ENCODE measurements at places on chromosomes 3 and 15.
A peak's percentile ranks its signal among the peaks of the same experiment; 100 is the strongest.

GRCh38 chr15:80998251-80998650 is 2.5 kb upstream of the TLNRD1 start:
- DNase-seq: no peak

GRCh38 chr3:3578718-3579117 is 220.5 kb upstream of the LRRN1 start:
- DNase-seq: no peak

DNA sequence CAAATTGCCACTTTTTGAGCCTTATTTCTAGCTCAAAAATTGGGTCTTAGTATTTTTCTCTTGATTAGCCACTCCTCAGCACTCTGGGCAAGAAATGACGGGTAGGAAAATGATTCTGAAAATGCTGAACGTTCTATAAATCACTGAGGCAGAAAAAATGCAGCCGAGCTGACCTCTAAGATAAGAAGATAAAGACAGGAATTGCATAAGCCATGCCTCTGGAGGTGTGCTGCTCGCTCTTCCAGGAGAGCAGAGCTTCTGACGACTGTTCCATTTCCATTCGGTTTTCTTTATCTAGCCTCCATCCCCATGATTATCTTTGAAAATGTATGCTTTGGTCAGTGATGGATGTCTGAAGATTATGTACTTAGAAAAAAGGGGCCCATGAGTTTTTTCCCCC is 558.8 kb upstream of the ADAMTS9 start:
- no peak for DNase-seq

DNA sequence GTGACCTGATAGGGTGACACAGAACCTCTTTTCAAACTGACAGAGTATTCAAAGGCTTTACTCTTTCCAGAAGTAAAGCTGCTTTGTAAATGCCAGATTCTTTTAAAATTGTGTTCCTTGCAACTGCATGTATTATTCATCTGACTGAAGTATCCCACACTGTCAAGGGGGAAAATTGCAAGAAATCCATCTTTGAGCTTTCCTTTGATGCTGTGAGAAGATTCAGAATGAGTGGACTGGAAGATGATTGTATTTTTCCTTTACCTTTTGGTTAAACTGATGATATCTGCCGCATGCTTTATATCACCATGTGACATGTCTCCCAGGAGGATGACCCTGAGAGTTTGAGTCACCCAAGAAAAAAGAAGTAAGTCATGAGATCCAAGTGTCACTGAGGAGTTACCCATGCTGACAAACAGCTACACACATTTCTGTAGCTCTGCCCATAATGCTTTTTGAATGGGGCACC is 250.8 kb upstream of the CBLB start:
- no peak for DNase-seq

DNA sequence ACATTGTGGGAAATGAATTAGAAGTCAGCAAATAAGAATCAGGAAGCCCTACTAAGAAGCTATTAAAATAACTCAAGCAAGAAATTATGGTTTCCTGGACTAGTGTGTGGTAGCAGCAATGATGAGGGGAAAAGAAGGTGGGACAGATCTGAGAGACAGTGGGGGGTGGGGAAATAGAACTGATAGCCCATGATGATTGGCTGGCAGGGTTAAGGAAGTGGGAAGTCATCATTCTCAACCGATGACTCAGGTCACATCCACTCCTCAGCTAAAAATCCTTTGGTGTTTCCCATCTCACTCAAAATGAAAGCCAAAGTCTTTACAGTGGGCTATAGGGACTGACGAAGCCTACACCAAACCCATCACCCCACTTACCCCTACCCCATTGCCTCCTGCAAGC is 153.9 kb upstream of the ARHGEF26 start:
- DNase-seq: peak; percentile 73

- no peak for DNase-seq
Observed at GRCh38 chr3:72582963-72583362, 265.3 kb downstream of the SHQ1 start.

DNA sequence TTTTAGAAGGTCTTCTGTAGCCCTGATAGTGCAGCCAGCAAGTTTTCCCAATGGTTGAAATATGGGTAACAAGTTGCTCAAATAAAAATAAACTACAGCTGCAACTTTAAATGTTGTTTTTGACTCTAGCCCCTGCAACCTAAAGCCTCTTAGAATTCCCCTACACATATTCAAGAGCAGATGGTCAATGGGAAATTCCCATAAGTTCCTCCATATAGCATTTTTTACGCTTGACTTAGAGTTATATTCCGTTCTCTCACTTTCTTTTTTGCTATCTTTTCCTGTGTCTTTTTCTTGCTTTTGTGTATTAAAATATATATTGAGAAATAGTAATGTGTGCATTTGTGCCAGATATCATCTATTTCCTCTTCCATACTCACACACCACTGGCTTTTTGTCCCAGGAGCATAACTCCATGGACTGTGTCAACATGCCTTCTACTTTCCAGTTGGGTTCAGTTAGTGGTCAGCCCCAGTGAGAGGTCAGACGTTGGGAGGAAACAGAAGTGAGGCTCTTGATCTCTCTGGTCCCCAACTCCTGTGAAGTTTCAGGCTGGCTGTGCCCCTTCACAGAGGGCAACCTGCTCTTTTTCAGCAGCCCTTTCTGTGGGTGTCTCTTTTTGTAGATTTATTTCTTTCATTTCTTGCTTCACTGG is 63.3 kb upstream of the TP63 start:
- DNase-seq: no peak

All from SK-N-MC (cell line).